ENCODE measurements at places on chromosomes 2 and 18.

DNA sequence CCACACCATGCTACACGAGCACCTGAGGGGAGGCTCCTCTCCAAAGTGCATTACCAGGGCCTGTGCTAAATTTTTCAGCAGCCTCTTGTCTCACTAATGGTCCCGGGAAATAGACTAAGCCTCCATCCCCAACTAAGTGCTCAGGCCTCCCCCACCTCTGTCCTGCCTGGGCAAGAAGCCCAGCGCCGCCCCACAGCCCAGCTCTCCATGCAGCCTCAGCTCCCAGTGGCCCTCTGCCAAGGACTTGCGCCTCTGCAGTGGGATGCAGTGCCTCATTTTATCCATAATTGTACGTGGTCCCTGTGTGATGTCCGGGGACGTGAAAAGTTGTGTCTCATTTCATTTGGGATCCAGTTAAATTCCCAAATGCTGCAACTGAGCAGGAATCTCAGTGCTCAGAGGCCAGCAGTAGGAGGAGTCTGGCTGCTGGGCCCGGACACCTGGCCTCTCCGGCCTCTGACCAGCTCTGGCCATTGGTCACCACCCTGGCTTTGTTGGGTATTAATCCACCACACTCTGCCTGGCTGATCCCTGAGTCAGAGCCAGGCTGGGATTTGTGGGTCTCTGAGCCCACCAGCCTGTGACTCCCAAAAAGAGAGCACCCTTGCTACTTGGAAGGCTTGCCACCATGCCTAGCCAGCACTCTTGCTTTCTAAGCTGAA is 11.4 kb upstream of the STEAP3 start:
- no peak for DNase-seq

- DNase-seq, result peak; percentile 97
These were observed 678 bp upstream of the ZNF24 start for GRCh38 chr18:35344736-35345459.

DNA sequence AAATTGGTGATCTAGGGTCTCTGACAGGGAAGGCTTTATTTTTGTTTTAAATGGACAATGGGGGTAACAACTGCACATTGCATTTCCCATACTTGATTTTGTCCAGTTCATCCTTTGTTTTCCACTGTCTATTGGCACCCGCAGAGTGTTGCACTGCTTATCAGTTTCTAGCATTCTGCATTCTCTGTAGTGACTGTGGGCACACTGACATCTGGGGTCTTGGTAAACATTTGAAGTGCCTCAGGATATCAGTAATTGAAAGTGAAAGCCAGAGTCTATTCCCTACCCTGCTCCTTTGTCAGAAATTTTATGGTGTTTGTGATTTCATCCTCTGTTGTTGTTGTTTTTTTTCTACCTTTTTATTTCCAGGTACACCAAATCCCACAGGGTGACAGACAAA is 132.1 kb upstream of the EPC2 start:
- no peak for DNase-seq

- DNase-seq, result no peak
These were observed 168.6 kb downstream of the KLHL29 start for GRCh38 chr2:23553561-23553960.

DNA sequence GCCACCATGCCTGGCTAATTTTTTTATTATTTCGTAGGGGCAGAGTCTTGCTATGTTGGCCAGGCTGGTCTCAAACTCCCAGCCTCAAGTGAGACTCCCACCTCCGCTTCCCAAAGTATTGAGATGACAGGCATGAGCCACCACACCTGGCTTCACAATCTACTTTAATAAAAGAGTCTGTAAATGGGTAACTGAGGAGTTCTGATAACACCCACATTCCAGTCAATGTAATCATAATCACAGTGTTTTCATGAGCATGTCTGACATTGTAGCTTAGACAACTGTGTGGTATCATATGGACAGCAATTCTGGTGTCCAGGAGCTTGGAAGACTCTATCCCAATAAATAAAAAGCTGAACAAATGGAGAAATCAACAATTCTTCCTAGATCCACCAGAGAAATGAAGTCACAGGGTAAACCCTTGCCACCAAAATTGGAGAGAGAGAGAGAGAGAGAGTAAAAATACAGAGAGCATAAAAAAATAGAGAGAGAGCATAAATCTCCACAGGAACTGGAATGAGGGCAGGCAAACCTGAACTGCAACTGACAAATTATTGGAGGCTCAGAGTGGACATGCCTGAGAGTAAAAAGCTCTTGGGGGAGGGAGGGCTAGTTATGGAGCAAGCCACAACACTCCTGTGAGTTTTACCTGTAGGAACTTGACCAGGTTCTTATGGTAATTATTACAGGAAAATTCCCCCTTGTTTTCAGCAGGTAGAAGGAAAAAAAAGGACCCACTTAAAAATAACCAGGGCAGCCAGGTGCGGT is 12.4 kb upstream of the NBEAL1 start:
- DNase-seq, result no peak

DNA sequence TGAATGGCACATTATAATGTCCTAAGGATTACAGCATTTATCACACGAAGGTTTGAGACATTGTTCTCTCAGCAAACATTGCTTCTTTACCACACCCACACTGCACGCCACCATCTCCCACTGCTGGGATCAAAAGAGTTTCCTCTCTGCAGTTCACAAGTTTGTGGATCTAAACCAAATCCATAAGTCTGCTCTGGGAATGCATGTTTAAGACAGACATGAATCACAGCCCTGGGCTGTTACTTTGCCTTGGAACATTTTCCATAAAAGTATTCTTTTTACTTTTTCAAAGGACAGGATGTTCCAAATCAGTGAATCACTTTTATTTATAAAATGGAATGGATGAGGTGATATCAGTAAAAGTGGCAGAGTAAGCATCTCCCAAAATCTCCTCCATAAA is 36.1 kb downstream of the STPG4 start:
- DNase-seq, result no peak

DNA sequence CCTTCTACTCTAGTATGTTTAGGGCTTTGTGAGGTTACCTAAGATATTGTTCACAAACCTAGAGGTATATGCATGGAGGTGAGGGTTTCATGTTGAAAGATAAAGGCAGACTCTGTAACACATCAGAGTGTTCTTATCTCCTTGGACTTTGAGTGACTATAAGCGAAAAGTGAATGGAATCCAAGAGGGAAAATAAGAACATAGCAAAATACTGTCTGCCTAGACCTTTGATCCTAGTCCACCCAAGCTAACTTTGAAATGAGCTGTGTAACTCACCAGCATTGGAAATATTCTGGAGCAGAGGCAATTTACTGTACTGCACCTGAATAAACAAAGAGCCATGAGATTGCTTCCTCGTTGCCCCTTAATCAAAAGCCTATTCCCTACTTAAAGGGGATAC is 28.2 kb upstream of the GALNT1 start:
- no peak for DNase-seq

DNA sequence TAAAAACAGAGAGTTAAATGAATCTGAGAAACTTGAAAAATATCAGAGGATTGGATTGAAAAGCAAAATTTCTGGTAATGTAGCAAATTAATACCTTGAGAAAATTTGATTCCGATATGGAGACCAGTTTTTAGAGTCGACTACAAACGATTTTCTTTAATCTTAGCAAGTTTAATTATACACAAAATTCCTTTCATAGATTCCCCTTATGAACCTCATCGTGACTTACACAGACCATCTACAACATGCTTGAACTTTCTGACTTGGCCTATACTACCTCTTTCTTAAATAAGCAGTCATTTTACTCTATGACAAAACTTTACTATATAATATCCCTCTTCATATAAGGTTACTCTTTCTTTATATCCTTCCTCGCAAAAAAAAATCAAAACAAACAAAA is 769.6 kb upstream of the CRIM1 start:
- peak; percentile 32 for DNase-seq

- no peak for DNase-seq
These were observed 142.0 kb upstream of the DNMT3A start for GRCh38 chr2:25483607-25484266.

- no peak for DNase-seq
These were observed 204.6 kb downstream of the SP3 start for GRCh38 chr2:173760553-173760952.

GRCh38 chr18:10054366-10054765 is 140.6 kb downstream of the VAPA start:
- no peak for DNase-seq

DNA sequence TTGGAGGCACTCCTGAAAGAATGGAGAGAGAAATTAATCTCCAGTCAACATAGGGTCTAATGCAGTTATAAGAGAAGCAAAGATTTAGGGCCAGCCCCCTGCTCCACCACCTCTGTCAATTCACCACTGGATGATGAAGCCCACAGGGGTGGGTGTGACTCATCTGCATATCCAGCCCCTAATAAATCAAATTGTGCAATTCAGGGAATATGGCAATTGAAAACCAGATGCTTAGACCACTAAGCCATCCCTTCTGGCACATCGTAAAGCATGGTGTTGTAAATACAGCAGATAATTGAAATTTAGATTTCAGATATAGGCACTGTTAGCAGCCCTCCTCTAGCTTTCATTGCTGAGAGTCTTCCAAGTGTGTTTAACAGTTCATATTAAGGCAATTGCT is 541.4 kb downstream of the PARD3B start:
- no peak for DNase-seq

GRCh38 chr18:10060841-10061240 is 147.0 kb downstream of the VAPA start:
- no peak for DNase-seq

DNA sequence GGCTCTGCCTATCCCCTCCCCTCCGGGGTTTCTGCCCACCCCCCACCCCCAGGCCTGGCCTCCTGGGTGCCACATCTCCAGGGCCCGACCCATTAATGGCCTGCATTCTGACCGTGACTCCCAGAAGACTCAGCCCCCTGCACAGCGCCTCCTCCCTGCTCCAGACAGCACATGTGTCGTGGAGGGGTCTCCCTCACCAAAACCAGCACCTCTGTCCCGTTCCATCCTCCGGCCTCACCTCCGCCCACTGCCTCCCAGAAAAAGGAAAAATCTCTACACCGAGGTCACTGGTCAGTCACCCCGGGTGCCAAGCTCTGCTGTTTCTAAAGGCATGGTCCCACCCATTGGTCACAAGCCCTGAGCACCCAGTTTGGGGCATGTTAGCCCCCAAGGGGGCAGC is 65.2 kb downstream of the GBX2 start:
- DNase-seq, result no peak

DNA sequence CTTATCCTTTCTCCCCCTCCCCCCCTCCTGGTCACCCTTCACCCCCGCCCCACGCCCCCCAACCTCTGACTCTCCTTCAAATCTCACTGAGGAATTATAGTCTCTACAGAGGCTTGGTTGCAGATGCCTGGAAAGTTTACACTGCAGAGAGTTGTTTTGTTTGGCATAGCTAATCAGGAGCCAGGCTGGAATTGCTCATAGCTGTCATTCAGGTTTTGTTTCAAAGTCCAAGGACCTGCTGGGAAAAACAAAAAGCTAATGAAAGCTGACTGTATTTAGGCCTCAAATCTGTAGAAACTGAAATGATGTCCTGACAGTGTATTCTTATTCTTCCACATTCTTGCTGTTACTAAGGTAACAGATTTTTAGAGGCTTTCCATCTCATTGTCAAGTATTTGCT is 22.6 kb downstream of the GREB1L start:
- peak; percentile 4 for DNase-seq

- no peak for DNase-seq
These were observed 42.7 kb downstream of the EPAS1 start for GRCh38 chr2:46339676-46340459.

GRCh38 chr2:7924023-7924762 is 757.7 kb upstream of the ID2 start:
- no peak for DNase-seq

GRCh38 chr2:235570256-235570655 is 76.4 kb downstream of the AGAP1 start:
- no peak for DNase-seq

DNA sequence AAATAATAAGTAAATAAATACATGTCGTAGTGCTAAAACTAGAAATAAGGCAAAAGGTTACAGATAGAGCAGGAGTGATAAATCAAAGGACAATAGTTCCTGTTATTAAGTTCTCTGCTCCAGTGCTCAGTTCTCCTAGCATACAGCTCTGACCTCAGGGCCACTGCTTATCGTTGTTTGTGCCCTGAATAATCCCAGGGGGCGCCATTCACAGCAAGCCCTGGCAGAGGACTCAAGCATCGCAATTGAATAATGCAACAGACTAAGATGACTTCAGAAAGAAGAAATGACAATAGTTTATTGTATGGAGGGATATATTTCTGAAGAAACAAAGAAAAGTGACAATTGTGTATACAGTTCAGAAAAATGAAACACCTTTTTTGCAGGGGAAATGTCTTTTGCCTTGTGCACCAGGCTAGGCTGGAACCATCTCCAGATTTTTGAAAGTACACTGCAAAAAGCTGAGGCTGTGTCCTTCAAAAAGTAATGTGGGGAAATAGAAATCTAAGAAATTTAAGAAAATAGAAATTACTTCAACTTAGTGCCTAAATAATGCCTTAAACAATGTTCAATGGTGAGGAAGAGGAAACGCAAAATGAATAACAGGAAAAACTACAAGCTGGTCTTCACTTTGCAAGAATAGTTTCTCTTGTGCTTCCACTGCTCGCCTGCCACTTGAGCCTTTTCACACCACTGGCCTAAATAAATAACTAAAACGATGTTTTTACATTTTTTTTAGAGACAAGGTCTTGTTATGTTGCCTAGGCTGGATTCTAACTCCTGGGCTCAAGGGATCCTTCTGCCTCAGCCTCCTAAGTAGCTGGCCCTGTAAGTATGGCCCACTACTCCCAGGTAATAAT is 19.0 kb upstream of the CCNYL1 start:
- DNase-seq, result peak; percentile 64

GRCh38 chr2:202133200-202133908 is 60.3 kb downstream of the KIAA2012 start:
- DNase-seq, result no peak

DNA sequence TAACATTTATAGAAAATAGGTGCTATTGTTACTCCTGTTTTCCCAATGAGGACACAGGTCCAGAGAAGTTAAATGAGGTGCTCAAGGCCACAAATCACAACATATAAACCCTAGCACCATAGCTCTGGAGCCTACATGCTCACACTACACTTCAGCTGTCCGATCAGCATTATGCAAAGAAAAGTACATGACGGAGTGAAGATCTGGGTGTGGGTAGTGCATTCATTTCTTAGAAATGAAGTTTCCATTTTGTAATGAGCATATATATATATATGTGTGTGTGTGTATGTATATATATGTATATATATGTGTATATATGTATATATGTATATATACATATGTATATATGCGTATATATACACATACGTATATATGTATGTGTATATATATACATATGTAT is 30.2 kb upstream of the MRPL19 start:
- no peak for DNase-seq
